ENCODE measurements at places on chromosomes 3 and 15.

DNA sequence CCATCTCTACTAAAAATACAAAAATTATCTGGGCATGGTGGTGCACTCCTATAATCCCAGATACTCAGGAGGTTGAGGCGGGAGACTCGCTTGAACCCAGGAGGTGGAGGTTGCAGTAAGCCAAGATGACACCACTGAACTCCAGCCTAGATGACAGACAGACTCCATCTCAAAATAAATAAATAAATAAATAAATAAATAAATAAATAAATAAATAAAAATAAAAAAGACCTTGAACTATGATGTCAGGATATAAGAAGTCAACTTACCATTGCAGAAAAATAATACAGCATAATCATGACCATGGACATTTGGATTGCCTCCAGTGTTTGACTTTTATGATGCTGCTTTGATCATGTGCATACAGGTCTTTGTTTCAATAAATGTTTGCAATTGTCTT, 484.3 kb upstream of the ROBO1 start:
- no peak for DNase-seq

GRCh38 chr15:25331404-25331803, 107.4 kb downstream of the UBE3A start:
- DNase-seq, result no peak

DNA sequence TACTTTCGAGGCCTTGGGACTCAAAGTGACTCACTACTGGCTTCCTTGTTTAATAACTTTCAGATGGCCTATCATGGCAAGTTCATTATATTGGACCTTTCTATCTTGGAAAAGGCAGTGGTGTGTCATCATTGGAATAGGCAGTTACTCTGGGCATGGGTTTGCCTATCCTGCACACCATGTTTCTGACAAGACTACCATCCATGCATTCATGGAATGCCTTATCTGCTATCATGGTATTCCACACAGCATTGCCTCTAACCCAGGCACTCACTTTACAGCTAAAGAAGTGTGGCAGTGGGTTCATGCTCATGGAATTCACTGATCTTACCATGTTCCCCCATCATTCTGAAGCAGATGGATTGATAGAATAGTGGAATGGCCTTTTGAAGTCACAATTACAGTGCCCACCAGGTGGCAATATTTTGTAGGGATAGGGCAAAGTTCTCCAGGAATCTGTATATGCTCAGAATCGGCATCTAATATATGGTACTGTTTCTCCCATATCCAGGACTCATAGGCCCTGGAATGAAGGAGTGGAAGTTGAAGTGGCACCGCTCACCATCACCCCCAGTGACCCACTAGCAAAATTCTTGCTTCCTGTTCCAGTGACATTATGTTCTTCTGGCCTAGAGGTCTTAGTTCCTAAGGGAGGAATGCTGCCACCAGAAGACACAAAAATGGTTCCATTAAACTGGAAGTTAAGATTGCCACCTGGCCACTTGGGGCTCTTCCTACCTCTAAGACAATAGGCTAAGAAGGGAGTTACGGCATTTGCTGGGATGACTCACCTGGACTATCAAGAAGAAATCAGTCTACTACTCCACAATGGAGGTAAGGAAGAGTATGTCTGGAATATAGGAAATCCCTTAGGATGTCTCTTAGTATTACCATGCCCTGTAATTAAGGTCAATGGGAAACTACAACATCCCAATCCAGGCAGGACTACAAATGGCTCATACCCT, 1161.4 kb downstream of the SI start:
- no peak for DNase-seq

- no peak for DNase-seq
Measured at GRCh38 chr15:43219929-43220928, 589 bp downstream of the EPB42 start.

GRCh38 chr3:58101499-58102389, 93.5 kb downstream of the FLNB start:
- no peak for DNase-seq

GRCh38 chr3:189772584-189772983, 141.4 kb downstream of the TP63 start:
- DNase-seq, result no peak

- no peak for DNase-seq
Measured at GRCh38 chr15:65338823-65339222, 34.3 kb downstream of the RNU5B-1 start.

GRCh38 chr3:61894988-61895935, 333.9 kb downstream of the PTPRG start:
- no peak for DNase-seq

- no peak for DNase-seq
Measured at GRCh38 chr15:79593119-79593869, 161.2 kb downstream of the MINAR1 start.

DNA sequence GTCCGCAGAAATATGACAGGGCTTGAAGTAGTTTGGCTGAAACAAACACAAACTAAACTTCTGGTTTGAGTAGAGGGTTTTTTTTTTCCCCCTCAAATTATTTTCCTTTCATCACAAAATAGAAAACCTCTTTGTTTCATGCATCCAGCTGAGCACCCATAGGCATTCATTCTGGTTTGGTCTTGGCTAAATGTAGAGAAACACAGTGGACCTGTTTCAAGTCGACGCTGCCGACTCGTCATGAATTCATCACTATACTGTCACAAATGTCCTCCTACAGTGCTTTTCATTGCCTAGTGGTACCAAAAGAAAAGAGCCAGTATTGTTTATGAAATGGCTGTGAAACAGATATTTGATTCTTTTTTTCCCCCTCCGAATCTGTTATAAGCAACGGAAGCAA, 52.4 kb upstream of the GYG1 start:
- DNase-seq, result no peak

- no peak for DNase-seq
Measured at GRCh38 chr15:55256281-55257011, 33.2 kb downstream of the RAB27A start.

- no peak for DNase-seq
Measured at GRCh38 chr15:62365795-62366442, 200.8 kb upstream of the C2CD4B start.
